ENCODE measurements at places on chromosomes 6 and 20.

DNA sequence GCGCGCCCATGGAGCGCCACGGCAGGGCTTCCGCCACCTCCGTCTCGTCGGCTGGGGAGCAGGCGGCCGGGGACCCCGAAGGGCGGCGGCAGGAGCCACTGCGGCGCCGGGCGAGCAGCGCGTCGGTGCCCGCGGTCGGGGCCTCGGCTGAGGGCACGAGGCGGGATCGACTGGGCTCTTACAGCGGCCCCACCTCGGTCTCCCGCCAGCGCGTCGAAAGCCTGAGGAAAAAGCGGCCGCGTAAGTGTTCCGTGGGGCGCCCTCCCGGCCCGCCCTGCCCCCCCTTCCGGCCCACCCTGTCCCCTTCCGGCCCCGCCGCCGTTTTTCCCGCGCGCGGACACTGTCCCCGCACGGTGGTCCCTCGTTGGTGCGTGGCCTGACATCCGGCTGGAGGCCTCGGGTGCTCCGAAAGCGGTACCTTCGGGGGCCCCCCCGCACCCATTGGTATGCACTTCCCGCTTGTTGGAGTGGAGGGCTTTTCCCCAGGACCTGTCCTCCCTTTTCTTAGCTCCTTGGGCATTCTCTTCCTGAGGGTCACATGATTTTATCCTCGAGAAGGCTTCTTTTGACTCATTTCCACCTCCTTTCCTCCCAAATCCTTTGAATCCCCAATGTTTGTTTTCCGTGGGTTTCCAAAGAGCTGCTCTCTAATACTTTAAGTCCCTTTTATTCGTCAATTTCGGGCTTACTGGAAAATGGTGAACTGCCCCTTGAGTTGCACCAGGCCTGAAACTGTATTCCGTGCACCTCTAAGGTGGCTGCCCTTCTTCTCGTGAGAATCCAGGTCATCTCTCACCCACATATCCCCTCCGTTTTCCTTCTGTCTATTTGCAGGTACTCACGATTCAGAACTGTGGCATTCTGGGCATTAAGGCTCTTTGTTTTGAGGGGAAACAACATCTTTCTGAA is 556 bp downstream of the PANK2 start:
- peak; percentile 59 for DNase-seq

- no peak for DNase-seq
Observed at GRCh38 chr20:19764207-19764606, 6.1 kb downstream of the RIN2 start.

- DNase-seq: peak; percentile 77
Observed at GRCh38 chr20:62795023-62795761, 1.1 kb upstream of the MRGBP start.

DNA sequence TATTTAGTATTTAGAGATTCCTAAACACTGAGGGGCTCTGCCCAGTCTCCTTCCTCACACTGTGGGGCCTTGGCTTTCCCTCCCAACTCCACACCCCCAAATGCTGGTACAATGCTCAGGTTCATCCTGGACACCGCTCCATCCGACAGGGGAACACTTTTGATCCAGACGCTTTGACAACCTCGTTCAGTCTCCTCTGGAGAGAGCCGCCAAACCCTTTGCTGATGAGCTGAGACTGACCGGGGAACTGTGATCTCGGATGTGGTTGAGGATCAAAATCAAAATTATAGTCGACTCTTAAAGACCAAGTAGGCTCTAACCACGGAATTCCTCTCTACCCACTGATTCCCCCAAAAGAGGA is 38.8 kb upstream of the HLA-E start:
- no peak for DNase-seq

GRCh38 chr6:148864941-148865340 is 118.1 kb downstream of the UST start:
- no peak for DNase-seq

- no peak for DNase-seq
Observed at GRCh38 chr6:3226481-3227362, 731 bp downstream of the TUBB2B start.

GRCh38 chr6:108658174-108658573 is 97.5 kb downstream of the FOXO3 start:
- no peak for DNase-seq

GRCh38 chr6:139592011-139592410 is 217.6 kb upstream of the CITED2 start:
- no peak for DNase-seq

DNA sequence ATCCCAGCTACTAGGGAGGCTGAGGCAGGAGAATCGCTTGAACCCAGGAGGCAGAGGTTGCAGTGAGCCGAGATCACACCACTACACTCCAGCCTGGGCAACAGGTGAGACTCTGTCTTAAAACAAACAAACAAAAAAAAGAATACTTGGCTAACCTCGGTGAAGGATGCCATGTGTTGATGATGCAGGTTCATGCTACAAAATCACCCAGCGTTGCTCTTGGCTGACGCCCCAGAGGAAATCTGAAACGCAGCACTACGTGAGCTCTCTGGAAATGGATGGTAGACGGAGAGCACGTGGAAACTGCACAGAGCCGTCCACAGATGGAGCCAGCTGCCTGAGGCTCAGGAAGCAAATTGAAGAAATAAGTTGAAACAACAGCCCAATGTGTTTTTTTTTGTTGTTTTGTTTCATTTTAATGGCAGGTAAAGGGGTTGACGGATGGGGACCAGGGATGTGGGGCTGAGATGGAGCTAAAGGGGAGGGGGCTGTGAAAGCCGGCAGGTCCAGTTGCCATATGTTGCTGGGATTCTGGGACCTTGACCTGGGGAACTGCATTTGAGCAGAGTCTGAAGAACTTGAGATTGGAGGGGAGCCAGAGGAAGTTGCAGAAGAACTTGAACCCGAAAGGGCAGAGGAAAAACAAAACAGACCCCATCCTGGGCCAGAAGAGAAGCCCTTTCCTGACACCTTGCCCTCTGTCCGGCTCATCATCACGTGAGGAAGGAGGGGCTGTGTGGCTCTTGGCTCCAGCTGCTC is 12.8 kb upstream of the MANBAL start:
- peak; percentile 55 for DNase-seq

DNA sequence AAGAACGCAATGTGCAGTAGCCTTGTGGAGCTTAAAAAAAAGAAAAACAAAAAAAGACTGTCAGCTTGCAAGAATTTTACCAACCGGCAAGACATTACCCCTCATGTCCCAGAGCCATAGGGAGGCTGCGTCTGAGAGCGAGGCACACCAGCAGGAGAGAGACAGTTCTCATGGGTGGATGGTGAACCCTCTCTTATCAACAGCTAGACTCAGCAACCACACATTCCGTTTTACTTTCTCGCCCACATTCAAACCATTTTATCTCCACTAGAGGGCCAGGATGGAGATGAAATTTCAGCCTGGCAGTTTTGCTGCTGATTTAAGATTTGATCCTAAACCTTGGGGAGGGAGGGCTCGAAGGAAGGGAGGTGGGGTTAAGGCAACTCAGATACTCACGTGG is 247.0 kb downstream of the ATXN1 start:
- no peak for DNase-seq

DNA sequence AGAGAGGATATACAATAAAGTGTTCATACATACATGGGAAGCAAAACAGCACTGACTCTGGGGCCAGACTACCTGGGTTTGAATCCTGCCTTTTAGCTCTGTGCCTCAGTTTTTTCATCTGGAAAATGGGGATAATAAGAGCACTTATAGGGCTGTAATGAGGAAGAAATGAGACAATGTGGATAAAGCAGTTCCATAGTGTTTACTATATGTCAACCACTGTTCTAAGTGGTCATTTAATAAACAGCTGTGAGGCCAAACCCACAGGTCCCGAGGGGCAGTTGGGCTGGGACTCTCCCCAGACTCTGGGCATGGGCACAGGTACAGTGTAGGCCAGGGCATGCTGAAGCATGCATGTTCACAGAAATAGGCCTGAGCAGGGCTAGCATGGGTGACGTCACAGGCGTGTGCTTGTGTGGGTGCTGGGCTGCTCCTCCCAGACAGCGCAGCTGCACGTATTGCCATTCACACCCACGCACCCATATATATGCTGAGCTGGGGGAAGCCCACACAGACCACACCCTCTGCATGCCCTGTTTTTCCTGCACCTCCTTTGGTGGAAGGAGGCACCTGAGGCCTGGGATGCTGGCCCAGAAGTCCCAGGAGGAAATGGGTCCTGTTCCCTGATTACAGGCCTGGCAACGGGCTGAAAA is 3.5 kb upstream of the PLCG1 start:
- no peak for DNase-seq

DNA sequence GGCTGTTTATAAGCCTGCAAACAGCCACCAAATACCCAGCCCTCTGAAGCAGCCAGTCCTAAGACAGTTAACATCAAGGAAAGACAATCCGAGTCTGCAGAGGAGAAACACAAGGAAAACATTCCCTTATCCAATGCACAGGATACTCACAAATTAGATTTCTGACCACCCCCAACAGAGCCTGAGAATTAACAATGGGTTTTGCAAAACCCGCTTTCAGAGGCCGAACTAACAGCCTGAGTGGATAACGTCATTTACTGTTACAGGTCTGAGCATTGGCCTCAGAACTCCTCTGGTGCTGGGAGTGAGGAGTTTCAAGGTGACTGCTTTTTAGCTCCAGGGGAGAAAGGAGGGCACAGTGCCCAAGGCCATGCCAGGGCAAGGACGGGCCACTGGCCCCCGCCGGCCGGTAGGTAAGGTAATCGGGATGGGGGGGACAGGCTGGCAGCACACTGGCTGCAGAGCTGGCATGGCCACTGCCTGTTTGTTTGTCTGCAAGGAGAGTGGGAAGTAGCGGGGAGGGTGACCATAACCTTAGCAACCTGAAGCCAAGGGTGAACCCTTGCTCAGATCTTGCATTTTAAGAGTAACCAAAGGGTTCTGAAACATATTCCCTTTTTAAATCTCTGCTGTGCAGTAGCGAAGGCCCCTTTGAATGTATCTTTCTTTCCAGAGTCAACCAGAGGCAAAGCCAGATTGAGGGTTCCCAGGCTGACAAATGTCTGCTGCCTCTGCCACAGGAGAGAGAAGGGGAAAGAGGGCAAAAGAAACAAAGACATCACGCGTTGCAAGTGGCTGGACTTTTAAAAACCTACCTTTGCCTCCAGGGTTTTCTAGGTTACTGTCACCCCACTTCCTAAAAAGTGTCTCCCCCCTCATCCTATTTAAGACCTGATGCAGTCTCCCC is 3.9 kb downstream of the ZMYND8 start:
- DNase-seq: peak; percentile 76

- peak; percentile 70 for DNase-seq
Observed at GRCh38 chr20:41361757-41362747, 4.6 kb downstream of the EMILIN3 start.

GRCh38 chr6:127216810-127217789 is 49.6 kb upstream of the RNF146 start:
- no peak for DNase-seq

DNA sequence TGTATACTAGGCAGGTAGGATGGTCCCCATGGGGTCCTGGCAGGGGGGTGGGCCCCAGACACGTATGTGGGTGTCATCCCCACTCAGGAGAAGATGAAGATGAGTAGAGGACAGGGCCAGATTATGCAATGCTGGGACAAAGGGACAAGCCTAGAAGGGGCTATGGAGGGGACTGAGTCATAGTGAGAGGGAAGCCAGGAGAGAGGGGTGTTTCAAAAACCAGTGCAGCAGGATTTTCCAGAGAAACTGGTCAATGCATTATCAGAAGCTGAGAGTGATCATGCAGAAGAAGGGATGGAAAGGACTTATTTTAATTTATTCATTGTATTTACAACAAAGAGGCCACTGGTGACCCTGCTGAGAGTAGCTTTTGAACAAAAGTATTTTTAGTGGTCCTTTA is 74.0 kb downstream of the PPP1R3G start:
- no peak for DNase-seq

GRCh38 chr6:23448281-23448680 is 677.7 kb upstream of the NRSN1 start:
- DNase-seq: no peak

GRCh38 chr20:19301843-19302242 is 89.4 kb downstream of the SLC24A3 start:
- DNase-seq: no peak

- no peak for DNase-seq
Observed at GRCh38 chr6:133965817-133966360, 12.9 kb downstream of the TBPL1 start.

GRCh38 chr6:4781426-4781825 is 5.2 kb downstream of the CDYL start:
- no peak for DNase-seq

GRCh38 chr6:112482373-112482772 is 135.2 kb downstream of the RFPL4B start:
- DNase-seq: no peak

GRCh38 chr20:63397155-63397843 is 36.1 kb upstream of the CHRNA4 start:
- DNase-seq: no peak

GRCh38 chr20:8077137-8077466 is 55.0 kb upstream of the PLCB1 start:
- no peak for DNase-seq

DNA sequence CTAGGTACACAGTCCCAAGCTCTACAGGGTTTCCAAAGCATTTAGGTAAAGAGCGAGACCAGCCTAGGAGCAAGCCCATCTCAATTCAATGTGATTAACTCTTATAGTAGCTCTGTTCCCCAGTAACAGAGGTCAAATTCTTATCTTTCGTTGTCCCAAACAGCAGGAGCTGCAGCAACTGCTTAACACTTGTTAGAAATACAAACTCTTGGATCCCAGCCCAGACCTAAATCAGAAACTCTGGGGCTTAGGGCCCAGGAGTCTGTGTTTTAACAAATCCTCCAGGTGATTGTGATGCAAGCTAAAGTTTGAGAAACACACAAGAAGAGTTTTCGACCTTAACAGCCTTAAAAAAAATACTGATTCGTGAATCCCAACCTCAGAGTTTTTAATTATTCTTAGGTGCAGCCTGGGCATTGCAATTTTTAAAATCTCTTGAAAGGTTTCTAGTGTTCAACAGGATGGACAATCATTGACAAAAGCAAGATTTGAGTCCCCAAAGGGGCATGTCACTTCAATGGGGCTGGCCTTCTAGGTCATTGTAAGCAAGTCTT is 127.4 kb upstream of the HCRTR2 start:
- no peak for DNase-seq

- DNase-seq: no peak
Observed at GRCh38 chr6:314377-314776, 22.1 kb downstream of the DUSP22 start.

- no peak for DNase-seq
Observed at GRCh38 chr20:47306755-47307370, 49.6 kb downstream of the ZMYND8 start.

GRCh38 chr20:38645351-38645750 is 43.7 kb downstream of the ARHGAP40 start:
- DNase-seq: no peak

DNA sequence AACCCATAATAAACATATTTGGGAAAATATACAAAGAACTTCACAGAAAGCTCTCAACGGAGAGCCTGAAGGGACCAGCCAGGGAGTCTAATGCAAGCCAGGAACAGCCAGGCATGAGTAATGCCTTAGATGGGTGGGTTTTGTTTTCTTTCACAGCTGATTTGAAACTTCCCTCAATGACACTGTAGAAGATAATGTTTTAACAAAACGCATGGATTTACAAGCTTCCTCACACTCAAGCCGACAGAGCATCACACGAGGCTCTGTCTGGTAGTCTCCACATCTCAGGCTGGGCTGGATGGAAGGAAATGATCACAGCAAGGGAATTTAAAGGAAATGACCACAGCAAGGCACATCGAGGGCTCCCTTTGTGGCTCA is 113.9 kb downstream of the GMPR start:
- DNase-seq: no peak

All from Right ventricle myocardium superior (tissue), 1 donor.